ENCODE measurements at places on chromosomes 4 and X.
A peak's percentile ranks its signal among the peaks of the same experiment; 100 is the strongest.

- DNase-seq, result no peak
Measured at GRCh38 chr4:84855774-84856173, 110.7 kb downstream of the WDFY3 start.

GRCh38 chr4:20532116-20532790 lies 168.0 kb upstream of the PACRGL start:
- no peak for DNase-seq

- peak; percentile 53 for DNase-seq
Measured at GRCh38 chr4:15186149-15186548, 183.9 kb downstream of the CPEB2 start.

DNA sequence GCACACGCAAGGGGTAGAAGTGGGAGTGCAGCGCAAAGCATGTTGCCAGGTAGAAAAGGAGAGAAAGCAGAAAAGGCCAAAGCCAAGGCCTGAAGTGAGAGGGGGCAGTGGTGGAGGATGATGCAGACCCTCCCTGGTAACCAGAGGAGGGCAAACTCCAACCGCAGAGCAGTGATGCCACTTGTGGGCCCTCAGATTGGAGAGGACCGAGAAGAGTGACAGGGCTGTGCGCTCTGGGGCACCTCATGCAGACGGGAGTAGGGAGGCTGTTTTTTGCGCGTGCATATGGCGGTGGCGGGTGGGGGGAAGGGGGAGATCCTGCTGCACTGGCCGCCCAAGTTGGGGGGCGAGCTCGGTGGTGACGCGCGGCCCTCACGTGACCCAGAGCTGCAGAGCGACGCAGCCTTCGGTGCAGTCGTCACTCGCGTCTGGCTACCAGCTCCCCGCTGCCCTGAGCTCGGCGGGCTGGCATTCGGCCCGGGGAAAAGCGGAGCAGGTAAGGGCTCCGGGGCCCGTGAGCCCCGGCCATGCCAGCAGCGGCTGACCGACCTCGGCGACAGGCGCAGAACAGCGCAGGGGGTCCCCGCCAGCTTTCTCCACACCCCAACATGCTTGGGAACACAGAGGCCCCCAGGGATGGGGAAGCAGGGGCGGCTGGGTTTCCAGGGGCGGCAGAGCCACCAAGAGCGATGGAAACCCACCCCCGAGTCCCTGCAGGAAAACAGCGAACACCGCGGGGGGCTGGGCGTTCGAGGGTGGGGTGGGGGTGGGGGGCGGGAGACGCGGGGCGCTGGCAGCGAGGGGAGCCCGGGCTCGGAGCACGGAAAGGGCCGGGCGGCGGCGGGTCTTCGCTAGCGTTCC lies at the start of gene BEX3:
BEX3 (plus strand) TSS at position 421 of the 861 bp plus-strand sequence. CDS start 984 bp downstream, outside the sequence.
- DNase-seq, result peak; percentile 52

DNA sequence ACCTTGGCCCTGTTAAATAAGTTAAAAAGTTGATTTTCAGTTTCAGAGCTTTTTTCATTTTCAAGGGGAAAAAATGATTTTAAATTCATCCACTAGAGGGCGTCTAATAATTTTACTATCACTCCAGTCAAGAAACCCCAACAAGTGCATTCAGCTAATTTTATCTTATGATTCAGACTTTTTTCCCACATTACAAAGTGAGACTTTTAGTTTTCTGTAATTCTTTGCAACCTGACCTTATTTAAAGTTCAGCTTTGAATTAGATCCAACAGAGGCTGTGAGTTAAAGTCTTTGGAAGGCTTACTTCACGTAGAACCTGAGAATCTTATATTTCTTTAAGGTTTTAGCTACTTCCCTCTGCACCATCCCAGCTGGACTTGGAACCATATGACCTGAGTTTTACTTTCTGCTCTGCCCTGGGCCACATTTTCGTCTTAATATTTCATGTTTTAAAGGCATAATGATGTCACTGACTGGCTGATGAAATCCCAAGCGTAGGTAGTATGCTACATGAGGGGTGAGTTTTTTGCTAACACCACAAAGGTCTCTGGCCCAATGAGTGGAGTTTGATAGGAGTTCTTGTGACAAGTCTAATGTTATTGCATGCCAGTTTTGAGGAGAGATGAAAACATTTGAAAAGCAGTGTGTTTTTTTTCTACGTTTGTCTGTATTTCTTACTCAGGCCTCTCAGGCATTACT lies 7.2 kb downstream of the GNRHR start:
- DNase-seq, result no peak

GRCh38 chr4:185242749-185243533 lies 33.5 kb downstream of the SNX25 start:
- DNase-seq, result no peak

- peak; percentile 9 for DNase-seq
Measured at GRCh38 chr4:176400816-176401461, 81.2 kb downstream of the SPCS3 start.

DNA sequence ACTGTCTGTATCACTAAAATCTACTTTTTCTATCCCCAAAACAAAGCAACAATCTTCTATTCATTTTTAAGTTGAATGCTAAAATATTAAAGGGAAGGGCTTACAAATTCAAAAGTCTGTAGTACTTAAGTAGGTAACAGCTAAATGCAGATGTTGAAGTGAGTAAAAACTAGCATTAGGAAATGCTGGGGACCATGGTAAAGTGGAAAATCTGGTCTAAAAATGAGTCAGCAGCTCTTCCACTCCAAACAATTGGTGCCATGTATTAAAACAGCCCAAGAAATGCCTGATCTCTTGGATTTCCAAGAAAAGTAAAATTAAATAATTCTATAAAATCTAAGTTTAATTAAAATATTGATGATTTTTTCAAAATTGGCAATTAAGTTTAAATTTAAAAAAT lies 73.3 kb upstream of the PPP3CA start:
- DNase-seq, result no peak

All from Daoy (cell line).